ENCODE measurements at places on chromosomes 3 and 15.

DNA sequence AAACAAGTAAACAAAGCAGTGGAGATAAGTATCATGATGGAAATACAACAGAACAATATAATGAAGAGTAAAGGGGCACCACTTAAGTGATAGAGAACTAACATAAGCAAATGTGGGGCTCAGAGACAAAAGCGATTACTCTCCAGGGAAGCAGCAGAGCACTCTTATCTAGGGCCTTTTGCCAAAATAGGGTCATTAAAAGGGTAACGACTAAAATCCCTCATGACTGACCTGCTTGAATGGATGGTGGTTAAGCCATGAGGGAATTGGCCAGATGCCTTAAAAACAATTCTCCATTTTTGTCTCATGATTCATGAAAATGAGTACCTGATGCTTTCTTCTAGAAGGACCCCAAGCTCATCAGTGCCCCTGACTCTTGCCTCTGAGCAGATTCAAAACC lies 3.2 kb upstream of the SLC7A14 start:
- DNase-seq = peak; percentile 2

DNA sequence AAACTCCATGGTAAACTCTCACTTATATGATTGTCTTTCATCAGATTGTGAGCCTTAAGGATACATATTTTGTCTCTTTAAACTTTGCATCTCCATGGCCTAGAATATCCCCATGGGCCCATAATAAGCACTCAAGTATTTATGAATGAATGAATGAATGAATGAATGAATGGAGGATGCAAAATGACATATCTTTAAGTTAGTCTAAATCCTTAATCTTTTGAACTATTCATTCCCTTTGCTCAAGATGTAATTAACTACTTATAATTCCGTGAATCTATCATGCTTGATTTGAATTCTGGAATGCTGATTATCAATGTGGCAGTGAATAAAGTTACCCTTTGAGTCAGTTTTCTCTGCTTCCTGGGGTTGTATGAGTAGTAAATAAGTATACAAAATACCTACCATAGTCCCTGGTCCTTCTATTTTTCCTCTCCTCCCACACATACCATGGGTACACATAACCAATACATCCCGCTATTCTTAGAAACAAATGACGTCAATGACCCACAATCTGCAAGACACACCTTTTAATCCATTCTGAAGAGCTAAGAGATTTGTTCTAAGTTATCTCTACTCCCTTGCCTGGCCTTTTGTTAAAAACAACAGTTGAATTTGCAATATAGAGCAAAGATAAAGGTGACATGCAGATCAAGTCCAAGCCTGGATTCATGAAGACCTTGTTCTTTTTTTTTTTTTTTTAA lies 94.5 kb downstream of the FBN1 start:
- DNase-seq = no peak

GRCh38 chr15:40785814-40786213 lies 16.0 kb downstream of the C15orf62 start:
- DNase-seq = no peak

DNA sequence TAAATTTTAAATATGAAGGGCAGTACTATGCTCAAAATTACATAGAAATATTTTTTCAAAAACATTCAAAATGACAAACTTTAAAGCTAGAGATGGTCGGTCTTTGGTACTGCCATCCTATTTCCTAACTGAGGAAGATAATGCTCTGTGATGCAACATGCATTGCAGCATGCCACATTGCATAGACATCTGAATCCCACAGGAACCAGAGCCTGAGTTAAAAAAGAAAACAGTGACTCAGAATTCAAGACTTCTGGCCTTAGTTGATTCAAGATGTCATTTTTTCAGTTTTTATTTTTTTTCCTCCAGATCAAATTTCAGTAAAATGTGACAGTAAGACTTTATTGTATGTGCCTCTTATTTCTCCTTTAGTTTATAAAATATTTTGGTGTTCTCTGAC lies 33.1 kb downstream of the TP63 start:
- DNase-seq = no peak

GRCh38 chr3:5019411-5020241 lies 40.4 kb downstream of the BHLHE40 start:
- no peak for DNase-seq

- no peak for DNase-seq
Measured at GRCh38 chr15:88618686-88619085, 2.5 kb upstream of the AEN start.

GRCh38 chr3:157938154-157938779 lies 168.0 kb downstream of the SHOX2 start:
- DNase-seq = no peak

DNA sequence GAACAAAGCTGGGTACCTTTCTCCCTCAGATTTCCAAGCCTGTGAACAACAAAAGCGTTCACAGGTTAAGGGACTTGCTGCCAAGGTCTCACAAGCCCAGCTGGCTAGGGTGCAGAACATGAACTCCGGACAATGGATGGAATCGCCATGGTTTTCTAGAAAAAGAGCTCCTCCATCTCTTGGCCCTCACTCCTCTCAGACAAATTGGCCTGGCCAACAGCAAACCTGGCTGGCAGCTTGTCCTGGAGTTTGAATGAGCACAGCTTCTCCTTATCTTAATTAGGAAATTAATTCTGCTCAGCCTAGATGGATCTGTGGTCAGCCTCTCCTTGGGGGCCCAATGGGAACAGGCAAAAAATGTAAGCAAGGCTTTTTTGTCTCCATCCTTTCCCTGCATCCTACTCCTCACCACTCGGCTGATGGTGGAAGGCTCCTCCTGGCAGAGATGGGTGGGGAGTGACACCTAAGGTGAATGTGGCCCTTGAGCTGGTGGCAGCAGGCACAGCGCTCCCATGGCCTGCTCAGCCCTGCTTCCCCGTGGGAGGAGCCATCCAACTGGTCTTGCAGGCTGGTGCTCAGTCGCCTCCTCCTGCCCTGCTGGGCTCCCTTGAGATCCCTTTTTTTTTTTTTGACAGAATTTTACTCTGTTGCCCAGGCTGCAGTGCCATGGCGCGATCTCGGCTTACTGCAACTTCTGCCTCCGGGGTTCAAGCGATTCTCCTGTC lies 5.8 kb downstream of the KLHL25 start:
- DNase-seq = peak; percentile 26

DNA sequence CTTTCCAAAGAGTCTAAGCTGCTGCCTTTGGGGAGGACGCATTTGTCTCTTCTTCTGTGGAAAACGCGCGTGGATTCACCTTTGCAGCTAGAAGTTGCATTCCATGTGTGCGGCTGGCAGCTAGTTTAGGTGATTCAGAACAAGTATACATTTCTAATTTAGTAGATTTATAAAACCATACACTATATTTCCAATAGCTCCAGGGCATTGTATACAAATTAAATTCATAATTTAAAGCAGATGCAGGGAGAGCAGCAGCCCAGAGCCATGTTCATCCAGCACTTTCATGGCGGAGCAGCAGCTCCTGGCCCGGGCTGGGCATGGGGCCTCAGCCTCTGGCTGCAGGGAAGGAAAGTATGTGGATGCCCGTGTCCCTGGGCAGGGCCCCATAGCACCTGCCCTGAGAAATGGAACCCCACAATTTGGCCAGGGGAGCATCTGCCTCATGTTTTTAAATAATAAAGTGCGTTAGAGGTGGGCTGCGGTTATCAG lies 42.8 kb upstream of the SEC22A start:
- no peak for DNase-seq

DNA sequence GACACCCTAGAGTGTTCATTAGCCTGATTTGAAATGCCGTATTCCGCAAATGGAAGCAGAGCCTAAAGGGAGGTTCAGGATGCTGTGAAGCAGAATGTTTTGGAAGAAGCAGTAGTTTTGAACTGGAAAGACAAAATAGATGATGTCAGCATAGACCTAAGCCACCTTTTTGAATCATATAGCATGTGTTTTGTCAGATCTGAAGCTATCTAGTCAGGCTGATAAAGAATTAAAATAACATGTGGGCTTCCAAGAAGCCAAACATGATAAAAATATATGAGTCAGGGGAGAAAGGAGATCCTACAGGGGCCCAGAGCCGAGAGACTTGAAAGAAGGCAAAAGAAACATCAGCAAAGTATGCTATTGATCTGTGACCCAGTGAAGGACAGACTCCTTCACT lies 47.2 kb upstream of the RASA2 start:
- DNase-seq = no peak

- DNase-seq = no peak
Measured at GRCh38 chr3:13850161-13850945, 29.5 kb downstream of the WNT7A start.

- DNase-seq = no peak
Measured at GRCh38 chr15:48630245-48630644, 15.3 kb downstream of the FBN1 start.

GRCh38 chr3:129614927-129615363 lies 8.5 kb upstream of the PLXND1 start:
- no peak for DNase-seq

DNA sequence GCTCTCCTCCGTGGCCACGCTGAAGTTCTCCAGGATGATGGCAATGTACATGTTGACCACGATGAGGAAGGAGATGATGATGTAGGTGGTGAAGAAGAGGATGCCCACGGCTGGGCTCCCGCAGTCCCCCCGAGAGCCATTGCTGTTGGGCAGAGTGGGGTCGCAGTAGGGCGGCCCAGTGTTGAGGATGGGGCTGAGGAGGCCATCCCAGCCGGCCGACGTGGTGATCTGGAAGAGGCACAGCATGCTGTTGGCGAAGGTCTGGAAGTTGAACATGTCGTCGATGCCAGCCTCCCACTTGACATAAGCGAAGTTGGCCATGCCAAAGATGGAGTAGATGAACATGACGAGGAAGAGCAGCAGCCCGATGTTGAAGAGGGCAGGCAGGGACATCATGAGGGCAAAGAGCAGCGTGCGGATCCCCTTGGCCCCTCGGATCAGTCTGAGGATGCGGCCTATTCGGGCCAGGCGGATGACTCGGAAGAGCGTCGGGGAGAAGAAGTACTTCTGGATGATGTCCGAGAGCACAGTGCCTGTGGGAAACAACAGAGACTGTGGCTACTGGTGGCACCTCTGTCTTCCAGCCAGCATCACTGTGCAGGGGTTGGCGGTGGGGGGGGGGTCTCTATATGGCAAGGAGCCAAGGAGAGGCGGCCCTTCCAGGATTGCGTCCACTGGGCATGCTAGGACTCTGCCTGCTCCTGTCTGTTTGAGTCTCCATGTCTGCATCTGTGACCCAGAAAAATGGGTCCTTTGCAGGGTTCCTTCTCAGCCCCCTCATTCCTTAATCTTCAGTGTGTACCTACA lies 55.1 kb downstream of the EXOG start:
- no peak for DNase-seq

- DNase-seq = no peak
Measured at GRCh38 chr3:148839805-148840204, 12.2 kb downstream of the CPB1 start.

- no peak for DNase-seq
Measured at GRCh38 chr3:71975573-71975972, 190.6 kb upstream of the PROK2 start.

DNA sequence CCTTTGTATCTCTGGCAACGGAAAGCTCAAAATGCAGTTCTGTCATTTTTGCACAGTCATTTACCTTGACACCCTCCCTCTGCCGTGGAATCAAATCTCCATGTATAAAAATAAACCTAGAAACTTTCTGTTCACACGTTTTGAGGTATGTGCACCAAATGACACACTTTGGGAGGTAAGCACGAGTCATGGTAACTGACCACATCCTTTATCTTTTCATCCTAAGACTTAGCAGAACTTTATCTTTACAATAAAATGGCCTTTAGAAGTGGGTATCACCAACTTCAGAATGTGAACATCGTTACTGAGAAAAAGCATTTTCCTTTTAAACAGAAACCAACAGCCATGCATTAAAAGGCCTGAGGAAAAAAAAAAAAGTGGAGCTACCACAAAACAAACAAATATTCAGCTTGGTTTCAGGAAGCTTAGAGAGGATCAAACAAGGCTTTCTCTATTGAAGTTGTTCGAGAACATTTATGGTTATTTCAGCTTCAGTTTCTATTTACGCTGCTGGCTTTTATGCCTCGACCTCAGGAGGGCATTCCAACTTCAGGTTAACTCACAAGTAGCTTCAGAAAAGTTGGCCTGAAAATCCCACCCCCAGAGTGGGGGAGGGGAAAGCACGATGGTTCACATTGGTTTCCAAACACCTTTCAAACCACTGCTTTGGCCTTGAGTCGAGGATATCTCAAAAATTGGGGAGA lies 171.1 kb upstream of the ICE2 start:
- no peak for DNase-seq

DNA sequence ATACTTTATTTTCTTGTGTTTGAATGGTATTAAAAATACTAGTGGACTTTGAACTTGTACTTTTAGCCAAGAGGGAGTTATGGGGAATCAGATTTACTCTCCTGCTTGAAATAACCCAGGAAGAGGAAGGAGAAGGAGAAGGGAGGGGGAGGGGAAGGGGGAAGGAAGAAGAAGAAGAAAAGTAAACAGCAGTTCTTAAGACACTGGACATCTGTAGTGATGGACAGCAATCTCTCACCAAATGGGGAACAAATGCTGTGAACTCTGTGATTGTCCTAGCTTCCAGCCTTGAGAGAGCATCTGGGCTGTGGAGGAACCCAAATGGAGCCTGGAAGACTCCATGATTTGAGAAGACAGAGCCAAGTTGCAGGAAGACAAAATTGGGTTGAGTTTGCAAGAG lies 52.0 kb downstream of the VPS8 start:
- no peak for DNase-seq

DNA sequence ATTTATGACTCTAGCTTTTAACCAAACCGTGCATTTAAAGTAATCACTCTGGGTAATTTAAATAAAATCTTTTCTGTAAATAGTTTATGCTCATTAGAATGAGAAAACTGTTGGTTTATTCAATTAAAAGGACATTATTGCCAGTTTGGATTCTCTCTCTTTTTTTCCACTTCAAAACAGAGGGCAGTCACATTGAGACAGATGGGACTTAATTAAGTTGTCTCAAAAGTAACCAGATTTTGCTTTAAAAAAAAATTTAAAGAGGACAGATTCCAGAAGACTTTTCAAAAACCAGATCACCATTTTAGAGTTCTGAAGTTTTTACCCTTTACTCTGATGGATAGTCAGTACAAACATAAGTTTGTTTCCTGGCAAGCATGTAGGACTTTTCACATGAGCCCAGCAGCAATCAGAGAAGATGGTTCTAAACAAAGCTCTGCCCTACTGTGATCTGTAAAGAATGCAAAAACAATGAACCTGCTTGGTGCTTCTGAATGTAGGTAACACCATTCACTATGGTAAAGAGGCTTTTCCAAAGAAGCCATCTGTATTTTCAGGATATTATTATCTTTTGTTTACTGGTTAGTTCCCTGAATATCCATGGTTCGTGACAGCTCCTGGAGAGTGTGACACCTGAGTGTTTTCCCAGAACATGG lies 136.2 kb downstream of the LRTM1 start:
- peak; percentile 75 for DNase-seq

- no peak for DNase-seq
Measured at GRCh38 chr3:182768413-182768812, 24.9 kb upstream of the ATP11B start.

Measured in NCI-H345 (cell line).